ENCODE measurements at places on chromosomes 5 and 9.

GRCh38 chr5:84202136-84202535, 182.5 kb downstream of the EDIL3 start:
- DNase-seq: no peak

- DNase-seq: no peak
These were observed 1.5 kb upstream of the STOM start for GRCh38 chr9:121371495-121372061.

DNA sequence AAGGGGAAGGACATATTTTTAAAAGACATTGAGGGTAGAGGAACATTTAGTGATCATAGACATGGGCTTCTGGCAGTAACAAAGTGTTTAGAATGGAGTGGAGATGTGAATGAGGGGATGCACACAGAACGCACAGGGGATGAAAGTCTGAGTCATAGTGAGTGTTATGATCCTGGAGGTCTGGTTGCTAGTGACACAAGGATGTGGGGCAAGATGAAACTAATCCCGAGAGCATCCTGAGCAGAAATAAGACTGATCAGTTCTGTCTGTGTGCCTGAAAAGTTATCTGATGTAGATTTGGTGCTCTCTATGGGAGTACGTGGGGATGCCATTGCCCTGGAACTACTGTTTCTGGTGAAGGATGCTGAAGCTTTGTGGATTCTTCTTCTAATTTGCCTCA, 141.1 kb downstream of the CHSY3 start:
- DNase-seq: no peak

- DNase-seq: no peak
These were observed 266.2 kb downstream of the SPATA31D1 start for GRCh38 chr9:82254646-82255367.

- DNase-seq: no peak
These were observed 1.4 kb downstream of the PCDHA13 start for GRCh38 chr5:140883373-140883772.

DNA sequence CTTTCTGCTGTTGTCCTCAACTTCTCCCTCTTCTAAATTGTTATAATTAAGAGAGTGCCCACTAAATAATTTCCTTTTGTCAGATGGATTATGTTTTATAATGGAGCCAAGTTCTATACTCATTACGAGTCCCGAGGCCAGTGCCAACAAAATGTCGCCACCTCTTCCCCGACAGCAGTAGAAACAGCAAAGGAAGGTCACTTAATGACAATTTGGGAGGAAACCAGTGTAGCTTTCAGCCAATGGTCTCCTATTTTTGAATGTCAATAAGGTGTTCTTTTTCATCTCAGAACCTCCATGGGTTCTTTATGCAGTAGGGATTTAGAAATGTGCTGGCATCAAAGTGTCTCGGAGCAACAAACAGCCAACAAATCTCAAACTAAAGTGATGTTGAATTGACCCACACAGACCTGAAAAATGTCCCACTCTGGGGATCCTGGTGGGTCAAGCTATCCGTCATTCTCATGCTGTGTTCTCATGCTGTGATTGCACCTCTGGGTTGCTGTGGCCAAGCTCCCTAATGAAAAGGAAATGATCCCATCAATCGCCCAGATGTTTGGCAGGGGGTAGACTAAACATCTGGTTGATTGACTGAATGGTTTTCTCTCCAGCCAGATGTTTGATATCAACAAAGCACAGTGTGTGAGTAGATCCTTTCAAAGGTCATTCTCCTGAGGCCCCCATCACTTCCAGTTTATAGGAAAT, 291.9 kb downstream of the DMAC1 start:
- no peak for DNase-seq

Data from T47D (cell line).